Skeletal muscle cell (primary cell): ENCODE measurements at places on chromosomes 16 and 17.

GRCh38 chr17:71455219-71455618 lies 665.6 kb upstream of the SOX9 start:
- no peak for DNase-seq

DNA sequence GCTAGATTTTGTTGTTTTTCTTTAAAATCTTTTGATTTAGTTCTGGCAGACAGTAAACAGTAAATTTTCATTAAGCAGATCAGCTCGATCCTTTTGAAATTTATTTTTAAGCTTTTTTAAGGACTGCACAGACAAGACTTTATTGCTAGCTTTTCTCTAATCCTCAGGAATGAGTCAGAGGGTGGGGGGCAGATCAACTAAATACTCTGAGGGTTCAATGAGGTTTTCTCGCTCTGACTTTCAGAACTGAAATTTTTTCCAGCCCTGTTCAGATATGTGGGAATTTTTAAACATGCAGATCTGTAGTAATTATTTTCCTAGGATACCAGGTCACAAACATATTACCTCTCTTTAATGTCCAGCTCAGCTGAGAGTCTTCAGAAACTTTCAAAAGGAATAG lies 977.2 kb downstream of the CDH11 start:
- no peak for DNase-seq

- DNase-seq = no peak
Observed at GRCh38 chr17:70336411-70336810, 167.1 kb downstream of the KCNJ2 start.

DNA sequence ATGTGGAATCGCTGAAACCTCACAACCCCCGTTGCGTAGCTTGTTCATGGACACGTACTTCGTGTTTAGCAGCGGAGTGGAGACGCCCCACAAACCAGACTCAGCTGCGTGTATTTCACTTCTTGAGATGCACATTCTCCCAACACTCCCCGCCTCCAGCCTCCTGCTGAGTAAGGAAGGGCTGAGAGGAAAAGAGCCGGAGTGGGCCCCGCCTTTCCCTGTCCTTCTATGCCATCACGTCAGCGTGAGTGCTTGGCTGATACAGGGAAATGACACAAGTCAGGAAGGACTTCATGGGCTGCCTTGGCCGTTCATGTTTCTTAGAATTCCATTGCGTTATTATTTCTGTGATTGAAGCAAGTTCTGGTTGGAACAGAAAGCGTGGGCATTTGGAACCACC lies 68.6 kb upstream of the CBX4 start:
- no peak for DNase-seq

GRCh38 chr17:44318077-44318892 lies 6.3 kb downstream of the SLC25A39 start:
- no peak for DNase-seq

DNA sequence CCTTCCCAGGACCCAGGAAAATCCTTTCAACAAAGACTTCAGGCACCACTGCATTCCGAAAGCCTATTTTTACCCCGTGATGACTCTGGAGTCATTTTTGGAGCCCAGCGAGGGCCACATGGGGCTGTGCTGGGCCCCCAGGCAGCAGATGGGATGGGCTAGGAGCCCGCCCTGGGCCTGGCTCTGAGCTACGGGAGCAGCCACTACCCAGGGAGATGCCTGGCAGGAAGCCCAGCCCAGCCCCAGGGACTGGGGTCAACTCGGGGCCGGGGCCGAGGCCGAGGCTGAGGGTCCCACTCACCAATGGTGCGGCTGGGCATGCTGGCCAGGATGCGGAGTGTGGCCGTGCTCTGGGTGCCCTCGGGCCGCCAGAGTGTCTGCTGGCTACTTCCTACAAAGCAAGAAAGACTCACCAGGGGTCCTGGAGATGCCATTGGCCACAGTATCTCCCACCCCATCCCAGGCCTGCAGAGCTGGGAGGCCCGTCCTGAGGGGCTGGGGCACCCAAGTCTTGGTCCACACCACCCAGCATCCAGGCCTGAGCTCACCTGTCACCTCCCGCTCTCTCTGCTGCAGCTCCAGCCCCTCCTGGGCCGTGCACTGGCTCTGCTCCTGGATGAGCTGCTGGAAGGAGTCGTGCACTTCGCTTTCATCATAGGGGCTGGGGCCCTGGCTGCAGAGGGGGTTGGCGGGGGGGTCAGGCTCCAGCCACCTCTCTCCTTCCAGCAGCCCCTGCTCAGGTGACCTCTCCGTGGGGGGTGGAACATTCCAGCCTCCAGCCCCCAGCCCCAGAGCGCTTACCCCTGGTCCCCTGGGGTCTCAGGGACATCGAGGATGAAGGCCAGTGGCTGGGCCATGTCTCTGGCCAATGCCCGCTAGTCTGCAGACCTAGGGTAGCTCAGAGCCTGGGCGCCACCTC lies 2.3 kb downstream of the TMC6 start:
- DNase-seq = no peak

DNA sequence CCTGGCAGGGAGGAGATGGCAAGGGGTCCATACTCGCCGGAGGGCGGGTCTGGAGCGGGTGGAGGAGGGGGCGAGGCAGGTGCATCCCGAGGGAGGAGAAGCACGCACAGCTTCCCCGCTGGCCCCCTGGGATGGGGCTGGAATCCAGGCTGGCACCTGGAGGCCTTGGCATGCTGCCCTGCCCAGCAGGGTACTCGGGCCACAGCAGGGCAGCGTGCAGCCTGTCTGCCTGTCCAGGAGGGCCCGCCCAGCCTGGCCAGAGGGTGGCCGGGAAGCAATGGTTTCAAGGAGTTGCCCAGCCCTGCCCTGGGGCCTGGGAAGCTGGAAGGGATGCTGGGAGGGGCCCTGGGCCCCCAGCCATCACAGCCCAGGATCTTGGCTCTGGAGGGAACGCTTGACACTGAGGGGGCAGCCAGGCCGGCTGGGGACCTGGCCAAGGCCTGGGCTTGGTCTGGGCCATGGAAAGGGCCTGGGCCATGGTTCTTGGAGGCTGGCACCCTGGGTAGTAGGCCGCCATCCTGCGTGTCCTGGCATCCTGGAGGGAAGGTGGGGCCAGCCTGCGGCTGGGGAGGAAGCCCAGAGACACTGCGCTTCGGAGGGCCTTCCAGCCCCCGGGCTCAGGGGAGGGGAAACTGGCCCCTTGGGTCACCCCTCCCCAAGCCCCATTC lies 1.1 kb downstream of the GLIS2 start:
- no peak for DNase-seq

GRCh38 chr16:5442054-5442453 lies 344.5 kb upstream of the EEF2KMT start:
- DNase-seq = no peak

DNA sequence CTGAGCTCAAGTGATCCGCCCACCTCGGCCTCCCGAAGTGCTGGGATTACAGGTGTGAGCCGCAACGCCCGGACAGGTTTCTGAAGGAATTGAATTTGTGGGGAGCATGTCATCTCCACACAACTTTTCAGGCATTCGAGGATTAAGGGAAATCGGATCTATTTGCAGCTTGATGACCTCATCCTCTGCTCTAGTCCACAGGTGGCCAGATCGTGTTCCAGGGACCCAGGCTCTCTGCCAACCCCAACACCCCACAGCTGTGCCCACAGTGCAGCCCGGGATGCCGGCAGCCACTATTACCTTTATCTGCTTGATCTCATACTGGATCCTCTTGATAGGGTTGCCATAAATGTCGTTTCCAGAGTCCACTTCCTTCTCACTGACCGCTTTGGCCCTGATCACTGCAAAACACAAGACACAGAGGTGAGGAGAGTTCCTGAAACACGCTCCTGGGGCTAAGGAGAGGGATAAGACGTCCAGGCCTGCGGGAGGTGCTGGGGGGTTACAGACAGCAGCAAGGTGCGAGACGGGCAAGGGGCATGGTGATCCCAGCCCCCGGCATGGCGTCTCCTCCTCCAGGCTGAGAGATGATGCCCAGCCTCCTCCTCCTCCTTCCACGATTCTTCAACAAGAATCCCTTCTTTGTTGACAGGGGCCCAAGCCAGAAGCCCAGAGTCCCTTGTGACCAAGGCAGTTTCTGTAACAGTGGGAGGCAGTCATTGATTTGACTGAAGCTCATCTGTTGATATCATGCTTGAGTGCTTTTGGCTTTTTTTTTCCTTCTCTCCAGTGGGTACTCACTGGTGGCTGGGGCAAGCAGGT lies 29.3 kb downstream of the CEP295NL start:
- peak; percentile 25 for DNase-seq

GRCh38 chr17:49191917-49192741 lies 18.2 kb downstream of the GNGT2 start:
- peak; percentile 42 for DNase-seq

GRCh38 chr17:82577300-82577699 lies 57.8 kb downstream of the FOXK2 start:
- DNase-seq = no peak

DNA sequence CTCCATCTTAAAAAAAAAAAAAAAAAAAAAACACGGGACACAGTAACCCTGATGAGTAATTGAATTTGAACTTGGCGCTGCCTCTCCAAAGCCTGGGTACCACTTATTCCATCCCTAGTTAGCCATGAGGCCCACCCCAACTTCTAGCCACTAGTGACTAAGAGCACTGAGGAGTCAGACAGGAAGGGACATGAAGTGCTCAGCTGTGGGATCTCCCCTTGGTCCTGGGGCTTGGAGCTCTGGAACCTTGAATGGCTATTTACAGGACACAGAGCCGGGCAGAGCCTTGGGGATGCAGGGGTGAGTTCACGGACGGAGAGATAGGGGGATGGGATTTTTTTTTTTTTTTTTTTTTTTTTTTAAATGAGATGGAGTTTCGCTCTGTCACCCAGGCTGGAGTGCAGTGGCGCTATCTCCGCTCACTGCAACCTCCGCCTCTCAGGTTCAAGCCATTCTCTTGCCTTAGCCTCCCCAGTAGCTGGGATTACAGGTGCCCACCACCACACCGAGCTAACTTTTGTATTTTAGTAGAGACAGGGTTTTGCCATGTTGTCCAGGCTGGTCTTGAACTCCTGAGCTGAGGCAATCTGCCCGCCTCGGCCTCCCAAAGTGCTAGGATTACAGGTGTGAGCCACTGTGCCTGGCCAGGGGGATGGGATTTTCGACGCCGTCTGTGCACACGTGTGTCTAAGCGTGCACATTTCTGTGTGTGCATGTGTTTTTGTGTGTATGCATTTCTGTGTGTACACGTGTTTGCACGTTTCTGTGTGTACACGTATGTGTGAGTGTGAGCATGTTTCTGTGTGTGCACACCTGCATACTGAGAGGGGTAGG lies 20.4 kb upstream of the CIBAR2 start:
- DNase-seq = no peak

GRCh38 chr16:85139881-85140339 lies 27.6 kb upstream of the CIBAR2 start:
- no peak for DNase-seq

GRCh38 chr16:30941600-30942425 lies 7.1 kb upstream of the ORAI3 start:
- no peak for DNase-seq

DNA sequence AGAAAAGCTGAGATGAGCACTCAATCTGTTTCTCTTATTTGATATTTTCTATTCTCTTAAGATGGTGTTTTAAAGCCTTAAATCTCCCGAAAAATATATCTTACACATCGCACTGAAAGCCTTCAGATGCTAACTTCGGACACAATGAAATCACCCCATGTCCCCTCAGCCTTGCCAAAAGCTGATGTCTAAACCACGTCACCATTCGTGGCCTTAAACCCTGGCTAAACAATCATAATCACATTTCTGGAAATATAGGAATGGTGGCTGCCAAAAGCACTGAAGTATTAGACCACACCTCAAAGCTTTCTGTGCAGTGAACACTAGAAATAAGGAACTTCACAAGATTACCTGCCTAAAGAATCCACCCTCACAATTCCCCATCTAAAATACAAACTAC lies 402.7 kb downstream of the SOX9 start:
- no peak for DNase-seq

DNA sequence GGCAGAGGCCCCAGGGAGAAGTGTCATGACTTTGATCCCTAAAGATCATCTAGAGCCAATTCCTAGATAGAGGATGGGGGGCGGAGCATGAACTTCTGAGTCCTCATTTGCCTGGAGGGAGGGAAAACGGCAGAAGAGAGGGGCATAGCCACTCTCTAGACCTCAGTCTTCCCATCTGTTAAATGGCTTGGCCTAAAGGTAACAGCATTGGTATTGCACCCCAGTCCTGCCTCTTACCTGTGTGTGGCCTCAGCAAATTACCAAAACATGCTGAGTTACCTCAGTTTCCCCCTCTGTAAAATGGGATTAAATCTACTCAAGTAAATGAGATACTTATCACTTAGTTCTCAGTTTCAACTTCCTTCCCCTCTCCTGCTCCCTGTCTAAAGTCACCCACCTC lies 47.5 kb downstream of the CNGB1 start:
- no peak for DNase-seq

- no peak for DNase-seq
Observed at GRCh38 chr17:42918902-42919521, 18.4 kb downstream of the G6PC1 start.

DNA sequence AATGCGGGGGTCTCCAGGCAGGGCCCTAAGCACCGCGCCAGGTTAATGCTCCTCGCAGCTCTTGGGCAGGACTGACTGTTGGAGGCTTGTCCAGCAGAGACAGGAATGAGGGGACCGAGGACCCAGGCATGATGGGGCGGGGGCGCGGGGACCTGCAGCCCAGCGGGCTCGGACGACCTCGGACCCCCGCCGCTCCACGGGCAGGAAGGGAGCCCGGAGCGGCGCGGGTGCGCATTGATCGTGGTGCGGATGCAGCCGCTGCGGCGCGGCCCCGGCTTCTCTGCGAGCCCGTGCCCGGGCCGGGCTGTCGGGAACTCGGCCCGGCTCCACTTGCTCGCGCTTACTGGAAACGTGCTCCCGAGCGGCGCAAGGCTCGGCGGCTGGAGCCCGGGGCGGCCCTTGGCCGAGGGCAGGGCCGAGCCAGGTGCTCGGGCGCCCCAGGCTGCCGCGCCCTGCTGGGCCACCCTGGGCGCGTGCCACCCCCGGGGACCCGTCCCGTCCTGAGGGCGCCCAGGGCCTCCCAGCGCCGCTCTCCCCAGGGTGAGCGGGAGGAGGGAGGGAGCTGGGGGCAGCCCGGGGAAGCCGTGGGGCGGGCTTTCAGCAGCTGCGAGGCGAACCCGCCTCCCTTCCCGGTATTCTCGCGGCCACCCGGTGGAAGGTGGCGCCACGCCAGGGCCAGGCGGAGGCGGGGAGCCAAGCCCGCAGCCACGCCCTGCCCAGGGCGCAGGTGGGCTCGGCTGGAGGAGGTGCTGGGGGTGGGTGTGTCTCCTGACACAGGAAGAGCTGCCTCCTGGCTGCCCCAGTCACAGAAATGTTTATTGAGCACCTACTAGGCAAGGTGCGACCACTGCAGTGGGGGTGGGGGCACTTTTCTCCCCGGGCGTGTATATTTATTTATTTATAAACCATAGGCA lies 45.9 kb downstream of the SOCS3 start:
- no peak for DNase-seq

- no peak for DNase-seq
Observed at GRCh38 chr16:82715833-82716232, 89.1 kb downstream of the CDH13 start.

- no peak for DNase-seq
Observed at GRCh38 chr16:61146429-61146828, 889.8 kb downstream of the CDH8 start.

GRCh38 chr17:28726627-28727491 lies 826 bp upstream of the TLCD1 start:
- peak; percentile 78 for DNase-seq
